ENCODE measurements at places on chromosomes 4 and X. TPM values are rescaled to one million over a fixed set of nuclear protein-coding genes. Genes with fewer than 3 reads are reported as not detected.

The MAP3K15 gene
- 4.5 TPM for total RNA-seq

The MSX1 gene
- total RNA-seq = 34.9 TPM

The FGB gene
- total RNA-seq = not detected

The USP27X gene
- total RNA-seq = 1.4 TPM

The HDX gene
- total RNA-seq = 3.8 TPM

The RELL1 gene
- total RNA-seq = 36.5 TPM

The MRFAP1 gene
- total RNA-seq = 126 TPM

The NPFFR2 gene
- total RNA-seq = 13.6 TPM

The ADGRG4 gene
- total RNA-seq = 0.02 TPM

The MAGEB1 gene
- total RNA-seq = not detected

The SLC16A2 gene
- 7.7 TPM for total RNA-seq

The BANK1 gene
- not detected for total RNA-seq

The ABCD1 gene
- total RNA-seq = 1.5 TPM

The RNF150 gene
- total RNA-seq = 0.37 TPM

The MAGEB10 gene
- not detected for total RNA-seq

The WDR19 gene
- 3.5 TPM for total RNA-seq

The SUPT20HL2 gene
- total RNA-seq = not detected

The GJB1 gene
- not detected for total RNA-seq
